MCF 10A (cell line): ENCODE measurements at places on chromosomes 12 and 14. TPM values are rescaled to one million over a fixed set of nuclear protein-coding genes. Genes with fewer than 3 reads are reported as not detected.
A peak's percentile ranks its signal among the peaks of the same experiment; 100 is the strongest.

DNA sequence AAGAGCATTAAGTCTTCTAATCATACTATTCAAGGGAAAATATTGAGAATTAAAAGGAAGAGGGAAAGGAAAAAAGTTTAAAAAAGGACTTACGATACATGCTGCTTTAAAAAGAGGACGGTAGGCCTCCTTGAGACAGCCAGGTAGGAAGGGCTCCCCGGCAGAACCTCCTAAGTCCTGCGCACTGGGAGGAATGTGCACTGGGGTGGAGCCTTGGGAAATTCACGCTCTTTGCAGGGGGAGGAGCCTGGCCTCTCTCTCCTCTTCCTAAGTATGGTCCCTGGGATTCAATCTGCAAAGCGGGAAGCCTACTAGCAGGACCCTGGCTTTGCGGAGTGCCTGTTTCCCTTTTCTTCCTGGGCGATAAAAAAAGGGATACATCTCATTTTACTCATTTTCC is 553.0 kb downstream of the RPS29 start:
- H3K27me3 ChIP-seq: no peaks in the 10 kb centered on the region
- H3K4me1 ChIP-seq: no peaks in the 10 kb centered on the region
- no peak overlapping the region for H3K4me3 ChIP-seq
- H3K27ac ChIP-seq: no peak overlapping the region
- no peaks in the 10 kb centered on the region for H3K36me3 ChIP-seq
- DNase-seq: no peak

- H3K27me3 ChIP-seq: no peaks in the 10 kb centered on the region
- H3K4me3 ChIP-seq: peak overlapping the region; percentile 39
- H3K27ac ChIP-seq: peak overlapping the region; percentile 84
- H3K36me3 ChIP-seq: peaks cover 9% of the 10 kb centered on the region
Observed at GRCh38 chr14:93035917-93036651, 79.6 kb downstream of the ITPK1 start.

Gene PRB2
- total RNA-seq: not detected in 2 replicates

DNA sequence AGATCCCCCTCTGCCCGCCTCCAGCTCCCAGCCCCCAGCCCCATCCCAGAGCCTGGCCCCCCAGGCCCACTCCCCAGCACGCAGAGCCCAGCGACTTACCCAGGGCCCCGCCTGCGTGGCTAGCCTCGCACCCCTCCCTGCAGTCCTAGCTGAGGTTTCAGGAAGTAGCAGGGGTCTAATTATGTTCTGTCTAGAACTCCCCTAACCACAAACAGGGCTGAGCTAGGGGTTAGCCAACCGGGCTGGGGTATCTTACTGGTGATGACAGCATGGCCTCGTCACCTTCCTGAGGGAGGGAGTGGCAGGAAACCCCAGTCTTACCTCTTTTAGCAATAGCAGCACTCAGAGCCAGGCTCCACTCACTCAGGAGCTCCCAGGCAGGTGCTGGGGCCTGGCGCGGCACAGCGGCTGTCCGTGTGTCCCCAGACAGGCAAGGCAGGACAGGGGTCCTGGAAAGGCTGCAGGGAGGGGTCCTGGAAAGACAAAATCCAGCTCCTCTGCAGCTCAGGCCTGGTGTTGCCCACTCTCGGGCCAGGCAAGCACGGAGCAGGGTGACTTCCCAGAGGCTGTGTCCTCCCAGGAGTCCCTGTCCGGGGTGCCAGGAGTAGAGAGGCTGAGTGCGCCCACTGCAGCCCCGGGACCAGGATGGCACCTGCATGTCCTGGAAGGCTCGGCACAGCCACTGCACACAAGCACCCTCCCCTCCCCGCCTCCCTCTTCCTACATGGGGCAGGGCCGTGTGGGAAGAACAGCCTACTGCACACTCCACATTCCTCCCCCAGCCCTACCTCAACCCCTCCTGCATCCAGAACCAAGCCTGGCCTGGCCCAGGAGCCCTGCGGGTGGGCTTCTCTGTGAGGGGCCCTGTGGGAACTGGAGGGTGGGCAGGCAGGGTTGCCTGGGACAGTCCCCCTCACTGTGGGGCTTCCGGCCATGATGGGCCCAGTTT is at the start of gene GPR132:
TSS of gene GPR132 (minus strand) at position 151 of the 949 bp plus-strand sequence. CDS start 10,010 bp downstream, outside the sequence.
- DNase-seq: no peak
- no peaks in the 10 kb centered on the region for H3K36me3 ChIP-seq
- no peaks in the 10 kb centered on the region for H3K4me1 ChIP-seq
- H3K27ac ChIP-seq: no peak within 1 kb of the TSS

Gene RHOJ
- not detected in 2 replicates for total RNA-seq

DNA sequence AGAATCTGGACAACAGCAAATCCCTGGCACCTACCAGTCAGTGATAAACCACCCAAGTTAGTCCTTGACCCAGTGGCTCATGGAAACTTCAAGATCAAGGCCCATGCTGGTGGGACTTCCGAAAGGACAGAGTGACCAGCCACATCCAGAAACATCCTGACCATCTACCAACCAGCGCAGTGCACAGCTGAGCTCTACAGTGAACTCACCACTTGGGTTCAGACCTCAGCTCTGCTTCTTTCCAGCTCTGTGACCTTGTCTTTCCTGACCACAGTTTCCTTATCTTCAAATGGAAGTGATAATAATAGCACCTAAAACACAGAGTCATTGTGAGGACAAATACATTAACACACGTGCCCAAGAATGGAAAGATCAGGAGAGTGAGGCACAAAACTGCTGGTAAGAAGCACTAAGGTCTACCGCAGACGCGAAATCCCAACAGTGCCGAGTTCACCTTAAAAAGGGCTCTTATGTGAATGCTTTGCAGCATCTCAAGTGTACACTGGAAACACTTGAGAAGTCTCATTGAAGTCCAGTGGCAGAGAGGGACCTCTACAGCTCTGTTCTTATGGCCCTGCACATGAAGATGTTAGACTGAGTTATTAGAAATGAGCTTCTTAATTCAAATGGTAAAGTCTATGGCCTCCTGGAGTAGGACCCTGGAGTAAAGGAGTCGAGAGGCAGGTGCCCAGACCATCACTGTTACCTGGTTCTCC is 128.8 kb downstream of the CCDC60 start:
- H3K27ac ChIP-seq: no peak overlapping the region
- no peaks in the 10 kb centered on the region for H3K36me3 ChIP-seq
- H3K4me3 ChIP-seq: no peak overlapping the region

Gene SYCP3
- not detected in 2 replicates for total RNA-seq

Gene AGAP2
- 0.19 TPM in 1 of 2 replicates, not detected in the other for total RNA-seq

Gene TUNAR
- not detected in 2 replicates for total RNA-seq

GRCh38 chr12:129815846-129816245 is 88.0 kb downstream of the TMEM132D start:
- H3K4me1 ChIP-seq: no peaks in the 10 kb centered on the region
- no peak overlapping the region for H3K4me3 ChIP-seq
- H3K27ac ChIP-seq: no peak overlapping the region
- no peaks in the 10 kb centered on the region for H3K36me3 ChIP-seq
- no peak for DNase-seq

DNA sequence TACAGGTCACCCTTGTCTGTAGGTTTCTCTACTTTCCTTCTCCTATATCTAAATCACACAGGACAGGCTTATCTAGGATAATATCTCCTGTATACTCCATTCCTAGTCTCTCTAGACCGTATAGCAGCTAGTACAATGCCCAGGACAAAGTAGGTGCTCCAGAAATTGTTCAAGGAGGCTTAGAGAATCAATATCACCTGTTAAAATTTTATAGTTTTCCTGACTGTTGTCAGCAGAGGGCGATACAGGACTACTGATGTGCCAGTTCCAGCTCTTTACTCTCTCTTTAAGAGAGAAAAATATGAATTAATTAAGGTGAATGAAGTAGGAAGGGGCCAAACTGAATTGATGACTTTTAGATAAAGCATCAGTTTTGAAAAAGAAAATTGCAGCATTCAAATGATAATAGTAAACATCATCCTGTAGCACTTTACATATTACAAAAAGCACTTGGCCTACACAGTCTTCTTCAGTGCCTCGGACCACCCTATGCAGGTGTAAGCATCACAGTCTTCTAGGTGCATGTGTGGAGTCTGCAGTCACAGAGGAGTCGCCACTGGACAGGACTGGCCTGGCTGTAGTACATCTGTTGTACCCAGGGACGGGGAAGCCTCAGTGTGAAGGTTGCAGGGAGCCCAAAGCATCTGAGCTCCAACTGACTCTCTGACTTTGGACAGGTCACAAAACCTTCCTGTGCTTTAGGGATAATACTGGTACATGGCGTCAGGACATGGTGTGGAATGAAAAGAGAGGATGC is 61.9 kb upstream of the MAX start:
- H3K4me1 ChIP-seq: peaks cover 19% of the 10 kb centered on the region
- no peak overlapping the region for H3K4me3 ChIP-seq
- no peak overlapping the region for H3K27ac ChIP-seq
- no peaks in the 10 kb centered on the region for H3K27me3 ChIP-seq
- H3K36me3 ChIP-seq: no peaks in the 10 kb centered on the region
- peak; percentile 70 for DNase-seq

GRCh38 chr14:105365681-105366080 is 32.7 kb upstream of the TEX22 start:
- no peaks in the 10 kb centered on the region for H3K27me3 ChIP-seq
- DNase-seq: no peak
- H3K4me3 ChIP-seq: no peak overlapping the region
- peaks cover 18% of the 10 kb centered on the region for H3K36me3 ChIP-seq

GRCh38 chr12:50151047-50151687 is 16.0 kb downstream of the CERS5 start:
- H3K4me3 ChIP-seq: no peak overlapping the region
- peaks cover 16% of the 10 kb centered on the region for H3K36me3 ChIP-seq
- no peak for DNase-seq
- no peak overlapping the region for H3K27ac ChIP-seq
- no peaks in the 10 kb centered on the region for H3K4me1 ChIP-seq

- H3K27ac ChIP-seq: no peak overlapping the region
- peaks cover 16% of the 10 kb centered on the region for H3K27me3 ChIP-seq
- H3K36me3 ChIP-seq: no peaks in the 10 kb centered on the region
- no peak overlapping the region for H3K4me3 ChIP-seq
Observed at GRCh38 chr14:71964716-71965115, 32.5 kb downstream of the RGS6 start.

DNA sequence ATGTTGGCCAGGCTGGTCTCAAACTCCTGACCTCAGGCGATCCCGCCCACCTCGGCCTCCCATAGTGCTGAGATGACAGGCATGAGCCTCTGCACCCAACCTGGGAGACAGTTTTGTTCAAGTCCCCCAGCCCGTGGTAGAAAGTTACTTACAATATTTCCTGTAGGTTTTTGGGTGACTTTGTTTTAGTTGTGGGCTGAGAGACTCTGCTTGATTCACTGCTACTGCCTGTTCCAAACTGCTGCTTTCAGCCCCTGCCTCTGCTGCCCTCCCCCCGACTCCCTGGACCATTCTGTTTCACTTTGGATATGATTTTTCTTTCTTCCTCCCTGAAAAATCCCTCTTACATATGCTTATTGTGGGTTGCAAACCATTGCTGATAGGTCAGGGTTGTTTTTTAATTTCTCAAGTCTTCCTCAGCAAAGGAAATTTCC is 13.4 kb upstream of the PCNX1 start:
- DNase-seq: no peak
- peaks cover 34% of the 10 kb centered on the region for H3K4me1 ChIP-seq
- H3K36me3 ChIP-seq: no peaks in the 10 kb centered on the region
- H3K27me3 ChIP-seq: no peaks in the 10 kb centered on the region

GRCh38 chr14:70698288-70698687 is 56.6 kb downstream of the TTC9 start:
- no peak overlapping the region for H3K4me3 ChIP-seq
- H3K27me3 ChIP-seq: no peaks in the 10 kb centered on the region
- peak overlapping the region; percentile 65 for H3K27ac ChIP-seq
- no peaks in the 10 kb centered on the region for H3K36me3 ChIP-seq
- DNase-seq: peak; percentile 53

DNA sequence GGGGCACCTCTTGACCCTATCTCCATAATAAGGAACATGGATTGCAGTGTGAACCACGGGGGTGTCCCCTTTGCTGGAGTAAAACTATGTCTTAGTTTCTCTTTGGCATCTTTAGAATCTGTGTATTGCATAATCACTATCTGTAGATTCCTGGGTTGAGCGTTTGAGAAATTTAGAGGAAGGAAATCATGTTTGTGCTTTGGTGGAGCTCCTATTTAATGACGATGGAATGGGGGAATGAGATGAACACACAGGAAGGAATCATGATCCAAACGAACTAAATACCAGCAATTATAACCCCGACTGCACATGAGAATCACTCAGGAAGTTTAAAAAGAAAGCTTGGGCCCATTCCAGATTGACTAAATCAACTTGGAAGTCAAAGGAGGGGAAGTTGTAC is 1.3 kb upstream of the MYG1 start:
- DNase-seq: no peak
- peak overlapping the region; percentile 44 for H3K27ac ChIP-seq
- peak overlapping the region; percentile 24 for H3K4me3 ChIP-seq
- no peaks in the 10 kb centered on the region for H3K27me3 ChIP-seq

DNA sequence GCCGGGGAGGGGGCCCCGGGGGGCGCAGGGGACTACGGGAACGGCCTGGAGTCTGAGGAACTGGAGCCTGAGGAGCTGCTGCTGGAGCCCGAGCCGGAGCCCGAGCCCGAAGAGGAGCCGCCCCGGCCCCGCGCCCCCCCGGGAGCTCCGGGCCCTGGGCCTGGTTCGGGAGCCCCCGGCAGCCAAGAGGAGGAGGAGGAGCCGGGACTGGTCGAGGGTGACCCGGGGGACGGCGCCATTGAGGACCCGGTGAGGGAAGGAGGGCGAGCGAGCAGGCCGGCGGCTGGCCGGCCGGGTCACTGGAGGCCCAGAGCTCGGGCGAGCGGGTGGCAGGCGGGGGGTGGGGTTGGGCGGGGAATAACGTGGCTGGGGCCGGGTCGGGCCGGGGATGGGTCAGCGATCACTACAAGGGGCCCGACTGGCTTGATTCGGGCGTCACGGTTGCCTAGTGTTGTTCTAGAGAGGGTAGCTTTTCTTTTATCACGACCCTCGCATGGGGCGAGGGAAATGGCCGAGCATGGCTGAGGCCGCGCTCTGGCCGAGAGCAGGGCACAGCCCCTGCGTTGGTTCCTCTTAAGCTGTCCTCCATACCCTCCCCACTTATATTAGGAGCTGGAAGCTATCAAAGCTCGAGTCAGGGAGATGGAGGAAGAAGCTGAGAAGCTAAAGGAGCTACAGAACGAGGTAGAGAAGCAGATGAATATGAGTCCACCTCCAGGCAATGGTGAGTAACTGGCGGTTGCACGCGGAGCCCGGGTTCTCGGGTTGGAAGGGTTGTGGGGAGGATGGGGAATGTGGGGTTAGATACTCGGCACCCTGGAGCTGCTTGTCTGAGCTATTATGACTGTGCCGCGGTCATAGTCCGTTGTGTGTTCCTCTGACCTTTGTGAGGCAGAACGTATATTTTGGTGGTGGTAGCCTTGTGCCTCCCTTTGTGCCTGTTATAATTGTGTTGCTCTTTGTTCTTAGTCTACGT is 603 bp downstream of the PABPN1 start:
- H3K27me3 ChIP-seq: no peaks in the 10 kb centered on the region
- H3K27ac ChIP-seq: peak overlapping the region; percentile 97
- peaks cover 79% of the 10 kb centered on the region for H3K36me3 ChIP-seq
- DNase-seq: peak; percentile 56

GRCh38 chr12:111186347-111186746 is 182.5 kb downstream of the PHETA1 start:
- no peaks in the 10 kb centered on the region for H3K36me3 ChIP-seq
- DNase-seq: no peak
- no peak overlapping the region for H3K27ac ChIP-seq
